ENCODE measurements at places on chromosomes 1 and 21. TPM values are rescaled to one million over a fixed set of nuclear protein-coding genes. Genes with fewer than 3 reads are reported as not detected.

DNA sequence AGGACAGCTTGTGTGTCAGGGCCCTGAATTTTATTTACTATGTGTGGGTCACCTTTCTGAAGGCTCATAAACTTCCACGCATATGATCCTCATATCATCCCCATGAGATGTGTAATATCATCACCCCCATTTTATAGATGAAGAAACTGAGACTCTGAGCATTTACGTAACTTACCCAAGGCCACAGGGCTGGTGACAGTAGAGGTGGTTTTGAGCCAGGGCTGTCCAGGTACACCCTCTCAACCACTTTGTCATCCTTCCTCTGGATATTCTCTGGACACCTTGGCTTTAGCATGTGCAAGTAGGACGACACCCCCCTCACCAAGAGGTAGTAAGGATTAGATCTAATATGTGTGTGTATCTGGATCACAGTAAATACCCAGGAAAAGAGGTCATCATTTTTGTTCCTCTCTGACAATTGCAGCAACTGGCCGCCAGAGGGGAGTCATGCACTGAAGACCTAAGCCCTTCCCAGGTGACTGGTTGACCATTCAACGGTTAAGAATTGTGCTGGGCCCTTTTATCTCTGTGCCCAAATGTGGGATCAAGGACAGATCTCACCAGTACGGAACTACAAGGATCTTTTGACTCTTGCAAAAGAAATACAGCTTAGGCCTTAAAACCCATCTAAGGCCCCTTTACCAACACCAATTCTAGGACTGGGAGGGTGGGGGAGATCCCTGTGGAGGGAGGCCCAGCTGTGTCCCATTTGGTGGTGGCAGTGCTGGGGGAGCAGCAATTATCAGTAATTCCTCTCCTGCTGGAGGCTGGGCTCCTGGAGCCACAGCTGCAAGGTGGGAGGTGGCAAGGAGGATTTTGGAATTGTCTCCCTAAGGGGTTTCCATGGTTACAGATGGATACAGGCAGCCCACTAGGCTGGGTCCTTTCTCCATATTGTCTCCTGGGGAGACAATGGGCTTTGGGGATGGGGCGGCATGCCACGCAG lies 13.7 kb upstream of the E2F2 start:
- peak; percentile 84 for DNase-seq

Gene PKP1
- total RNA-seq = not detected

DNA sequence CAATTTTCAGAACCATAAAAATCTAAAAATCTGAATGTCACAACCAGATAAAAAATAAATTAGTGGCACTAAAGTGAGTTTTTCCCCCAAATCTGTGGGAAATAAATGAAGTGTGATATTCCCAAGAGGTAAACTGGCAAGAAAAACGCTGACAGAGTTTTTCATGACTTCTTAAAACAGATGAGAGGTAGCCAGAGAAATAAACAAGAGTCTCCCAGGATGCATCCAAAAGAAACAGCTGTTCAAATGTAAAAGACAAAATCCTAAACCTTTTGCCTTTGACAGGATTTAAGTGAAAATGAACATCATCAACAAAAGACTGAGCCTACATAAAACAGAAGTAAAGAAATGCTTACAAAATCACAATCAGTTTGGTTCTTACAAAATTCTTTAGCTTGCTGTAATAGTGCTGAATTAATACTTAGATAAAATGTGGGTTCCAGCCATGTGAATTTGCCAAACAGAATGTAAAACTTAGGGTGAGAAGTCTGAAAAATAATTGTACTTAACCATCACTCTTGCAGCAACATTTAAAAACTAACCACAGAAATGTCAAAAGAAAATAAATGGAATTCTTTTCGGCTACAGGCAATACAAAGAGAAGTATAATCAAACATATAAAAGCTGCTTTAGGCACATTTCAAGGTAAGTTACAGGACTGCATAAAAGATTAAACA lies 133.6 kb downstream of the EIF4G3 start:
- no peak for DNase-seq

Gene CIART
- total RNA-seq = 1.3 TPM

Gene UTS2
- total RNA-seq = not detected

DNA sequence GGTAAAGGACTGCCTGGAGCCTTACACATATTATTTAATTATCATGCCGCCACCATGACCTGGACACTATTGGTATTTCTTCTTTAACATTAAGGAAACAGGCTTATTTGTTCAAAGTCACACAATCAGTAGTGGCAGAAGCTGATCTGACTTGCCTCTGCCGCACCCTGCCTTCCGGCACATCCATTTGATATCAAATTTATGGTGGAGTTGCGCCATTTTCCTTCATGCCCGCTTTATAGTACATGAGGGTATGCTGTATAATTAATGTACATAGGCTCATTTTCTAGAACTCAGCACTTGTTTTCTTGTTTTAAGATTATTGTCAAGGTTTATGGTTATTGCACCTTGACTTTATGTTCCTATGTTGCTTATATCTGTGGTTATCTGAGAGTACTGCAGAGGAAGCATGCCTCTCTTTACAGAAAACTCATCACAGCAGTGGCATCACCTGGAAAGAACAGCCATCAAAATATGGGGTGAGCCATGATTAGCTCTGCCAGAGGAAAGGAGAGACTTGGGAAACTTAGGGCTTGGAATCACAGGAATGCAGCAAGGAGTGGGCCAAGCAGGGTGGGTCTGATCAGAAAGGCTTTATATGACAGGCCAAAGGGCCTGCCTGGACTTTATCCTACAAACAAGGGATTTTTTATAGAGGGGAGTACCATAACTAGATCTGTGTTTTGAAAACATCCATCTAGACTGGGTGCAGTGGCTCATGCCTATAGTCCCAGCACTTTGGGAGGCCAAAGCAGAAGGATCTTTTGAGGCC lies 72.2 kb upstream of the GJB5 start:
- no peak for DNase-seq

- DNase-seq = peak; percentile 38
Measured at GRCh38 chr1:182087719-182088350, 26.3 kb upstream of the ZNF648 start.
